ENCODE measurements at places on chromosomes 16 and 17. TPM values are rescaled to one million over a fixed set of nuclear protein-coding genes. Genes with fewer than 3 reads are reported as not detected.

DNA sequence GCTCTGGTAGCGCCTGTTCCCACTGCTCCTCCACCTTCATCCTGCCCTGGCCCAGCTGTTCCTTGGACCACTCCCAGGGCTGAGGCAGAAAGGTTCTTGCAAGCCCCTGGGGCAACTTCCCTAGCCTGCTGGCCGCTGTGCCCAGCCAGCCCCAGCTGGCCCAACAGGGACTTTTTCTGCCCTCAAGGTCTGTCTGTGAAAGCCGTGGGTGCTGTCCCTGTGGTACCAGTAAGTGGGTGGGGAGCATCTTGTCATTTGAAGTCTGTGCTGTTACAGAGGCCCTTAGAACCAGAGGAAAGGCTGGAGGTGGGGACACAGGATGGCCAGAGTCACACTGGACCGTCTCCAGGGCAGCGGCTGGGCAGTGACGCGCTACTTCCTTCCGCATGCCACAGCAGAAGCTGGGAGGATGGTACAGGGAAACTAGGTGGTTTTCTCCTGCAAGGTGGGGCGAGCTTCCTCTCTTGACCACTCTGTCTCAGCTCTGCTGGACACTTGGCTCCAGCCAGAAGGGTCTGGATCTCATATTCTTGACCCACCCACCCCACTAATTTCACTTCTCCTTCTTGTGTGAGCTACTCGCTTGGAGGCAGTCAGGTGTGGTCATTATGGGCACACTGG lies 87.8 kb downstream of the PLCG2 start:
- no peak for DNase-seq

Gene TP53TG3F
- not detected for total RNA-seq

DNA sequence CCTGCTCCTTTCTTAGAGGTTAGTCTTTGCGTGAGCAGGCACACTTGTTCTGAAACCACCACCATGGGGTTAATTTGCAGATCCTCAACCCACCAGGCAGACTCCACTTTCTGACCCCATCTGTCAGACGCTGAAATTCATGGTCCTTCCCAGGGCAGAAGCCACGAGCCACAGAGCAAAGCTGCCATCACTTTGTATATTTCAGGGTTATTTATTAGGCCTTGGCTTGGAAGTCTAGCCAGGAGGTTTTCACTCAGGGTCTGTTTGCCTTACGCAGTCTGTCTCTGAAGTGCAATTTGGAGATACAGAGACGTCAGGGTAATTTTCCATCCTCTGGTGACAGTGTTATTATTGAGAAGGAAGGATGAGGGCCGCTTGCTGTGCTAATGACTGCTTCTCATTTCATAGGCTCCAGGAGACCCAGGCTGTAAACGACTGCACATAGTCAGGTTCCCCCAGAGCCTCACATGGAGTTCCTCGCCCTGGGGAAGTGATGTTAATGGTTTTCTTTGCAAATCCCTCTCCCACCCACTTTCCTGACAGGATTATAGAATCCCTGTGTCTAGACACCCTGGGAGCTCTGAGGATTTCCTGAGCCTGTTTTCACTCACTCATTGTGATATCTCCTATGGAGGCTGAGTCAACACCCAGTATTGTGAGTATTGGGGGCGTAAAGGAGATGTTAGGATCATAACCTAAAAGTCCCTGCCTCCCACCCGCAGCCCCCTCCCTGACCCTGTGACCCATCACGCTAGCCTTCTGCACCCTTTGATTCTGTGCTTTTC lies 269.0 kb downstream of the ABCC12 start:
- DNase-seq, result no peak

DNA sequence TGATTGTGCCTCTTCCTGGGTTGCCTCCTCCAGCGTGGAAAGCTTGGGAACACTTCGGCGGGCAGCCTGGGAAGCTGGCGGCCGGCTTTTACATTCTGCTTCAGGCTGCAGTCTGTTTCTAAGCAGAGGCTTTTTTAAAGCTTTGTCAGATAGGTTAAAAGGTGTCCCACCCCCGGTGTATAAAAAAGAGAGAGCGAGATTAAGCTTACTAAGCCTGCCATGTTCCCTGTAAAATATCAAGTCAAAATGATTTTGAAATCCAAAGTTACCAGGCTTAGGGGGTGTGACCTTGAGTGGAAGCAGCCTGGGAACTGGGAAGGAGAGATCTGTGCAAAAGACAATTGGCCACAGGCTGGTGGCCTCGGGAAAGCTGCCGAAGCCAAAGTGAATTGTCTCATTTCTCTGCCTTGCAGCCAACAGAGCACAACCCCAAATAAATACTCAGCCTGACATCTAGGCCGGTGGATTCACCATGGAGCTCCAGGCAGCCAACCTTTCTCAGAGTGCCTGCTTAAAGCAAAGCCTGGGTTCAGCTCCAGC lies 254.5 kb downstream of the FTO start:
- DNase-seq, result no peak

- no peak for DNase-seq
These were observed 1.0 kb upstream of the TTYH2 start for GRCh38 chr17:74212209-74212912.

DNA sequence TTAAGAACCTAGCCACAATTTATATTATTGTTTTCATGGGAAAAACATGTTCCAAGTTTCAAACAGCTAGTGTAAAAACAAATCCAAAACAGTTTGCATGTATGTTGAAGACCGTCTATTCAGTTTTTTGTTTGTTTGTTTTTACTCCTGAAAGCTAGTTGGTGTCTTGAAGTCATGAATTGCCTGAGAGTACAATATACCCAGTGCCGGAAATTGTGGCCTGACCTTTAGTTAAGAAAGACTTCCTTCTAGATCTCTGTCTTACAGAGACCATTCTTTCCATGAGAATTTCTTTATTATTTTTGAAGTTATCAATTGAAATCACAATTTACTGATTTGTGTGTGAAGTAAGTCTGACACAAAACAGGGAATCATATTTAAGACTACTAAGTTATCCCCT lies 474.8 kb downstream of the KCNJ2 start:
- DNase-seq, result no peak

Gene NACA2
- total RNA-seq, result not detected

- DNase-seq, result no peak
These were observed 57.2 kb upstream of the CACNG3 start for GRCh38 chr16:24198807-24199533.

GRCh38 chr16:70437017-70437581 lies 1.8 kb downstream of the ST3GAL2 start:
- no peak for DNase-seq

Gene RNF157
- total RNA-seq, result 1.4 TPM
